ENCODE measurements at places on chromosomes 7 and 10.

GRCh38 chr10:98167191-98167590 is 32.7 kb downstream of the R3HCC1L start:
- ATAC-seq = no peak

DNA sequence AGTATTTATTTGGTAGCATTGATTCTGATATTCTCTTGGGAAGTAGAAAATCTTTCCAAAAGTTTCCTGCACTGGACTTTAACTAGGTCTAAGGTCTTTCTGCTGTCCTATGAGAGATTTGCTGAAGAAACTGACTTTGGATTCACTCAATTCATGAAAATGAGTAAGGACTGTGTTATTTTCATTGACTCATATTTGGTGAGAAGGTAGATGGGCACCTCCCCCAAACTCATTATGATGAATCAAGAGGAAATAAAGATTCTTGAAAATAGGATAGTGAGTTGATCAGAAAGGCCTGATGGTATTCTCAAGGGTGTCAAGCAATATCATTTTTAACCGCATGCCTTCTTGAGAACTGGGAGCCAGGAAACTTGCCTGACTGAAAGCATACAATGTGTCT is 110.3 kb downstream of the RNF133 start:
- ATAC-seq = no peak

DNA sequence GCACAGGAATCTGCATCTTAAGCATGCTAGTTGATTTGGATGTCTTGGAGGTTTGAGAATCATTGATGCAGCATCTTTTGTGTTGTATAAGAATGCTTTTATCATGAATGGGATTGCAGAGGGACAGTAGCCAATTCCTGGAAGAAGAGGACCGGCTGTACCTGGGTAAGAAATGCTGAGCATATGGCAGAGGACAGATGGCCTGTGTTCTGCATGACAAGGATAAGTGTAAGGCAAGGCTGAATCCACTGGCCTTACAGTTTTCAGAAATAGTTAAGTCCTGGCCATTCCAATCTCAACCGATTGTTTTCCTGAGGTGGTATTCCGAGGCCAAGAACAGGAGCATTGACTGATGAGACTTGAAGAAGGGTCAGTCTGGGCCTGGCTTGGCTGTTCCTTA is 24.4 kb upstream of the KBTBD2 start:
- no peak for ATAC-seq

DNA sequence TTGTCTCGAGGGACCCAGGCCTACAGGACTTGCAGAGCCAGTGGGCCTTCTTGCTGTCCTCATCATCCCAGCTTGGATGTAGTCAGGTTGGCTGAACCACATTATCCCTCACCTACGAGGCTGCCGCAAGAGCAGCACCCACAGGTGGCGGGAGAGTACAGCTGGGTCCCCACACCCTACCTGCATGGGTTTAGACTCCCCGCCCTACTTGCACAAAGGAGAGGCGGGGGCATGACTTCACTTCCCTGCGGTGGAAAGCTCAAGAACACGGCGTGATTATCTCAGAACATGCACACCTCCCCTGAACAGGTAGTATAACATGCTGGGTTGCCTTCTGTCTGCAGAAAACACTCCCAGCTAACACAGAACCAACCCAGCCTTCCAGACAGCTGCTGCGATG is 57.5 kb downstream of the CTBP2 start:
- ATAC-seq = no peak

DNA sequence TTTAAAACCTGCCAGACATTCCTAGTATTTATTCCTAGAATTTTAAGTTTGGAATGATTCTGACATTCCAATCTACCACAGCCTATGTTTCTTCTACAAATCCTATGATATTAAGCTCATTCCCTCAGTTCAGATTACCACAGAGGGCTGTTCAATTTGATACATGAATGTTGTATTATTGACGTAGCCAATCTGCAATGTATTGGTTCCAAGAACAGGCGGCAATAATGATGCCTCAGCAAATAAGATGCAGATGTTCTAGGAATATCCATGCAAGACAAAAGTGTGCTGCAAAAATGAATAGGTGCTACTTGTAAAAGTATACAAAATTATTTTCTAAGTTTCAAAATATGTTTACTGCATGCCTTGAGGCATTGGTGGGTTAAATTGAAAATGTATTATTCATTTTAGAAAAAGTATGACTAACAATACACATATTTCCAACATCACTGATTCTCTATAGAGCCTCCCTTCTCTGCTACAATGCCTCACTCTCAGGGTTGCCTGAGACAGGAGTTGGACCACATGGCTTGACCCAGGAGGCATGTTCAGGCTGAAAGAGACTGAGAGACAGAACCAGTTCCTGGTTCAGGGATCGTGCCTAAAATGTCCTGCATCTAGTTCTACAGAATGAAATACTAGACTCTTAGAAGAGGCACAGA is 94.1 kb upstream of the CREB5 start:
- ATAC-seq = no peak

DNA sequence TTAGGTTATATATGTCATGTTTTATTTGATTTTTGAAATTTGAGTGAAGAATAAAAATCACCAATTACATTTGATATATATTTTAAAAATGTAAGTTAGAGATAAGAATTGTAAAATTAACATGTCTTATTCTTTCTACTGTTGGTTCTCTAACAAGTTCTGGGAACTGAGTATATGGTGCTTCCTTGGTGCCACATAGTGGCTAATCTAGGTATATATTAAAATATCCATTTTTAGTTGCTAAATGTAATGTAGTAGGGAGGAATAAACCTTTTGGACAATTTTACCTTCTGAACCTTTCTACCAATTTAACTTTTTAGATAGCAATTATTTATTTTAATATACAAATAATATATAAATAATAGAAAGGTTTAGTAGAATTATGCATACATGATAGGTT is 17.5 kb downstream of the CFAP69 start:
- ATAC-seq = no peak

GRCh38 chr10:72076756-72077155 is 11.6 kb downstream of the SPOCK2 start:
- ATAC-seq = no peak

- no peak for ATAC-seq
Measured at GRCh38 chr7:98964596-98964995, 86.3 kb downstream of the TRRAP start.

GRCh38 chr10:112335111-112335867 is 38.6 kb upstream of the ACSL5 start:
- ATAC-seq = no peak

DNA sequence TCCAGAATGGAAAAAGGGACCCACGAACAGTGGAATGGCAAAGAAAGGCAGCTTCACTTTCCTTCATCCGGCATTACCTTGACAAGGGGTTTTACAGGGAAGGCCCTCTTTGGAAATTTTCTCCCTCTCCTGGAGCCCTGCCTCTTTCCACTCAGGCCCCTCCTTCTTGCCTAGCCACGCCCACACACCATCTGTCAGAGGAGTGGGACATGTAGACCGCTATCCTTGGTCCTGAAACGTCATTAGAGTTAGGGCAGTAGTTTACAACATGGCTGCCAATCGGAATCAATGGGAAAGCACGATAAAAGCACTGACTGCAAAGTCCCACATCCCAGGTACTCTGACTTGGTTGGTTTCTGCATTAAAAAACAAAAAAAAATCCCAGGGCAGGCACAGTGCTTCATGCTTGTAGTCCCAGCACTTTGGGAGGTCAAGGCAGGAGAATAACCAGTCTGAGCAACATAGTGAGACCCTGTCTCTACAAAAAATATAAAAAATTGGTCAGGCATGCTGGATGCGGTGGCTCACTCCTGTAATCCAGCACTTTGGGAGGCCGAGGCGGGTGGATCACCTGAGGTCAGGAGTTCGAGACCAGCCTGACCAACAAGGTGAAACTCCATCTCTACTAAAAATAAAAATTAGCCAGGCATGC is 96.4 kb downstream of the MARCHF5 start:
- ATAC-seq = peak; percentile 57

- ATAC-seq = no peak
Measured at GRCh38 chr7:95550546-95550945, 45.8 kb downstream of the PDK4 start.

- ATAC-seq = no peak
Measured at GRCh38 chr7:92333866-92334265, 88.1 kb downstream of the ANKIB1 start.

GRCh38 chr7:130433301-130433700 is 7.5 kb downstream of the CEP41 start:
- ATAC-seq = no peak

GRCh38 chr7:110929480-110930249 is 161.3 kb upstream of the LRRN3 start:
- ATAC-seq = peak; percentile 85

GRCh38 chr7:106050002-106050745 is 61.9 kb downstream of the SYPL1 start:
- ATAC-seq = peak; percentile 46

DNA sequence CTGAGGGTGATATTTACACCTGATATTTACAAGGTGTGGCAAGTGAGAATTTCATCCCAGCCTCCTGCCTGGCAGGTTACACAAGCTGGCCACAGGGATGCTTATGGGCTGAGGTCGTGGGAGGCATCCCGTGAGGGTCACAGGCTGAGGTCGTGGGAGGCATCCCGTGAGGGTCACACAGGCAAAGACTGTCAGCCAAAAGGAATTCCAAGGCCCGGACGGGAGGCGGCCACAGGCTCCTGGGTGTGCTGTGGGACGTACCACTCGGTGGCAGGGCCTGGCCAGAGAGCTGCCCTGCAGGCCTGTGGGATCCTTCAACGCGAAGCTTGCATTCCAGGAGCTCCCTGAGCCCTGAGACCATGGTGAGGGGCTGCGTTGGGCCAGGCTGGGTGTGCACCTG is 460.6 kb downstream of the DNAJB6 start:
- ATAC-seq = no peak

GRCh38 chr10:46545861-46546590 is 10.4 kb downstream of the GPRIN2 start:
- no peak for ATAC-seq
